Amniotic epithelial cell (primary cell): ENCODE measurements at places on chromosomes 5 and 9.

DNA sequence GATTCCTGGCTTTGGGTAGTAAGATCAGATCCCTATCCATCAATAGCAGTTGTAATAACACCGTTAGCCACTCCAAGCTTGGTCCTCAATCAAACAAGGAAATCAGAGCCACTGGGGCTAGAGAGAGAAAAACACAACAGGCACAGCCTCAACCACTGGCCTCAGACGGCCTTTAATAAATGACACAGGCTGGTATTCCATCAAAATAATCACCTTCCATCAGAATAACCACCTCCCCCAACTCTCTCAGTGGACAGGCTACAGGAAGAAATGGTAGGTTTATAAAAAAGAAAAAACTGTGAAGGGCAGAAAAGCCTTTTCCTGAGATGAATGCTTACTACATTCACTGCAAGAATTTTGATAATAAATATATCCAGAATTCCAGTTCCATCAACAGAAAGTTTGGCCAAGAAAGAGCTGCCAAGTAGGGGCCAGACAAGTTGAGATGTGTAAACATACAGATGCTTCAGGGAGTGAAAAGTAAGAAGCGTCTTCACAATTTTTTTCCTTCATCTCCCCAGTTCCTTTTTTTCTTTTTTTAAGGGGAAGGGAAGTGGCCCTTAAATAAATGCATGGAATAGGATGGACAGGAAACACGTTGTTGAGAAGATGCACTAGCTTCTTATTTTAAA is 5.5 kb downstream of the FOXD1 start:
- DNase-seq, result no peak

- DNase-seq, result peak; percentile 98
Measured at GRCh38 chr5:141560725-141561483, 57.9 kb downstream of the DIAPH1 start.

GRCh38 chr9:112378328-112379176 is 1.4 kb upstream of the HSDL2 start:
- no peak for DNase-seq

DNA sequence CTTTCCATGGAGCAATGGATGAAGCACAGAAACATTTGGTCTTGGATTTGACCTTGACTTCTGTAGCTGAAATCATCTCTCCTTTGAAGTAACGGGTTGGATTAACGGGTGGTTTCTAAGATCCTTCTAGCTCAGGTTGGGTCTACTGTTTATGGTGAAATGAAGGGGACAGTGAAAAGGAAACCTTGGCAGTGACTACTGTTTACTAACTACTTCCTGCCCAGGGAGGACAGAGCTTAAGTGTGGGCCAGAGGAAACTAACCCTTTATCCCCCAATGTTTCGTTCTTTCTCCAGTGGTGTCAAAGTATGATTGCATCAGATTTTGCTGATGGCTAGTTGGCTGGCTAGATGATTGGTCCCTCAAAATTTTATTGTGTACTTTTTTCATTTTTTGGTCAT is 22.2 kb downstream of the SKP2 start:
- DNase-seq, result no peak

GRCh38 chr5:1009359-1010180 is 968 bp downstream of the NKD2 start:
- DNase-seq, result no peak

- peak; percentile 21 for DNase-seq
Measured at GRCh38 chr9:127116957-127117356, 5.5 kb downstream of the ANGPTL2 start.

- no peak for DNase-seq
Measured at GRCh38 chr9:78548670-78549069, 251.7 kb downstream of the PSAT1 start.

DNA sequence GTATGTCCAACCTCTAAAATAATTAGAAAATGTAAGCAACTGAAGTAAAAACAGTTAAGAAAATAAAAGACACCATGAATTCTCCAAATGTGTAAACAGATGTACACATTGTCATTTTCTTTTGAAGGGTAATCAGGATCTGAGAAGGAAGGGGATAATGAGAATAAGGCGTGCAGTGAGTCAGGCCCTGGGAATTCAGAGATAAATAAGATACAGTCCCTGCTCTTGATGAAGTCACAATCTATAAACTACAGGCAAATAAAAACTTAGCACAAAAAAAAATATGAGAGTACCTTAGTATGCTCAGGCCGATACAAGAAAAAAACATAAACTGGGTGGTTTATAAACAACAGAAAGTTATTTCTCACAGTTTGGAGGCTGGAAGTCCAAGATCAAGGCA is 315.3 kb downstream of the DNAH5 start:
- no peak for DNase-seq
